Bone marrow (tissue), 2 donors: ENCODE measurements at places on chromosomes 1 and 21.
A peak's percentile ranks its signal among the peaks of the same experiment; 100 is the strongest.

DNA sequence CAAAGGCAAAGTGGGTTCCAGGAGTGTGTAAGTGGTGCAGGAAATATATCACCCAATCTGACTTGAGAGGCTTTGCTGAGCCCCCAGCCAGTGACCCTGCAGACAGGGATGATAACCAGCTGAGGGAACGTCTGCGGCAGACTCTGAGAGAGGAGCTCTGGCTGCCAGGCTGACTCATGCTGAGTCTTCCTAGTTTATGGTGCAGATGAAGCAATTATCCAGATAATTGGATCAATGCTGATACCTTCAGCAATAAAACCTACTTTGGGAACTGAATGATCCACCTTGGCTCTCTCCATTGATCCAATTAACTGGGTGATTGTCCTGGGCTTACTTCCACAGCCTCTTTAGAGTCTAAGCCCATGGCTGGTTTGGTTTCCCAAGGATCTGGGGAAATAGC is 7.3 kb downstream of the C8B start:
- DNase-seq = no peak

GRCh38 chr1:110307239-110307974 is 31.8 kb upstream of the RBM15 start:
- no peak for DNase-seq

DNA sequence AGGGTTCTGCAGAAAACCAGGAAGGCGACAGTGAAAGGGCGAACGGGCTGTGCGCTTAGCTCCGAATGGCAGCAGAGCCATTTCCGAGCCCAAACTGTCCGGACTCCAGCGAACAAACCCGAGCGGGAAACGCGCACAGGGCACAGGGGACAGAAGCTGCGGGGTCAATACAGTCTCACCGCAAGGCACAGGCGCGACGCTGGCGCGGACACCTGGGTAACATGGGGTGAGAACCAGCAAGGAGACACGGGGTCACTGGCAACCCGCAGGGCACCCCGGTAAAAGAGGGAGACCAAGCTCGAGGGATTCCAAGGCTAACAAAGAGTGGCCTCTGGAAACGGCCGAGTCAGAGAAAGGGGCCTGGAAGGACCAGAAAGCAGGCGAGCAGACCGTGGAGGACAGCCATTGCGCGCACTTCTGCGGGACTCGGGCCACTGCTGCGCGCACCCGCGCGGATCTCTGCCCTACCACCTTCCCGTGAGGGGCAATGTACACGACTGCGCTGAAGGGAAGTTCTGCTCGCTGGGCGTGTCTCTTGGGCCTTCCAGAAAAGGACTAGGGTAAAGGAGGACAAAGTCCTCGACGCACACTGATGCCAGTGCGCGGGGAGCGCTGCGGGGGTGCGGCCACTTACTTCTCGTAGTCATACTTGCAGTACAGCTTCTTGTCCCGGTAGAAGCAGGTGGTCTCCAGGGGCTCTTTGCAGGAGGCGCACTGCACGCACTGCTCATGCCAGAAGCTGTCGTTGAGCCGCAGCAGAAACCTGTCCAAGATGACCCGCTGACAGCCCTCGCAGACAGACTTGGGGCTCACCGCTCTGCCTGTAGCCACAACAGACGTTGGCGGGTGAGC is 3.8 kb downstream of the LMX1A start:
- DNase-seq = no peak

DNA sequence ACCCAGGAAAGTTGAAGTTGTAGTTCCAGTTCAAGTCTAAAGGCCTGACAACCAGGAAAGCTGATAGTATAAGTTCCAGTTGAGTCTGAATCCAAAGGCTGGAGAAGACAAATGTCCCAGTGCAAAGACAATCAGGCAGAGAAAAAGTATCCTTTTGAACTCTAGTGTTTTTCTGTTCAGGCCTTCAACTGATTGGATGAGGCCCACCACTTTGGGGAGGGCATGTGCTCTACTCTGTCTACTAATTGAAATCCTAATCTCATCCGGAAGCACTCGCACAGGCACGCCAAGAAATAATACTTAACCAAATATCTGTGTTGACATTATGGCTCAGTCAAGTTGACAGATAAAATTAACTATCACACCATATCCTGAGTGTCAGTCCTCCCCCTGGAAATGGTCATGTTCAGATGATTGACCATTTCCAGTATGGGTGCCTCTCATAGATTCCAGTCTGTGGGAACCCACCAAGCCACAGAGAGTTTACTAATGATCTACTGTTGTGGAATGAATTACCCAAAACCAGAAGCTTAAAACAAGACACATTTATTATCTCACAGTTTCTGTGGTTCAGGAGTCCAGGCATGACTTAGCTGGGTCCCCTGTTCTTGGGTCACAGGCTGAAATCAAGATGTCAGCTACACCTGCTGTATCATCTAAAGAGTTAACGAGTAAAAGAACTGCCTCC is 296.3 kb upstream of the ZP4 start:
- DNase-seq = no peak

DNA sequence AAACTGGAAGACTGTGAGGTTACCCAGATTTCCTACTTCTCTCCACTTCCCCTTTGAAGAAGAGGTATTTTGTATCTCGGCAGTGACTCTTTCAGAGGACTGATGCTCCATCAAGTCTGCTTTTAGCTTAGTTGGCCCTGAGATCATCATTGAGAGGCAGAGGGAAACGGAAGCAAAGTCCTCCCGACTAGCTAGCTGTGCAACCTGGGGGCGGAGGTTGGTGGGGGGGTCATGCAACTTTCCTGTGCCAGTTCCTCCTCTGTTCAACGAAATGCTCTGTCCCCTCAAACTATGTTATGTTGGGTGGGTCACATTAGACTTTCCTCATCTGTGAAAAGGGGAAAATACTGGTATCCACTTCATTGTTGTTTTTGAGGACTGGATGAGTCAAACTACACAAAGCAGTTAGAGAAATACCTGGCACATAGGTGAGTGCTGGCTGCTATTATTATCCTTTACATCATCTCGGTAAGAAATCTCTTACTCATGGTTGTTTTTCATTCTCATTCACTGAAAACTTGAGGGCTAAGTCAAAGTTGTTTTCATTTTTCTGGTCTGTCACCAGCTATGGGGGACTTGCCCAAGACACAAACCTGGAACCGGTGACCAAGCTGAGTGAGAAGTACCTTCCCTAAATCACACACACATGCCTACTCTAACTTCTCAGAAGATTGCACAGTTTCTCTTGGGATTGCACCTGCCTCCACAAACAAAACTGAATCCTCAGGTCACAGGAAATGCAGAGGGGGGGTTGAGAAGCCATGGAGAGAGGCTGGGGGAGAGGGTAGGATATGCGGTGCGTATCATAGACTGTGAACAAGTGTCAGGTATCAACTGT is 83.3 kb downstream of the ABCA4 start:
- DNase-seq = no peak

DNA sequence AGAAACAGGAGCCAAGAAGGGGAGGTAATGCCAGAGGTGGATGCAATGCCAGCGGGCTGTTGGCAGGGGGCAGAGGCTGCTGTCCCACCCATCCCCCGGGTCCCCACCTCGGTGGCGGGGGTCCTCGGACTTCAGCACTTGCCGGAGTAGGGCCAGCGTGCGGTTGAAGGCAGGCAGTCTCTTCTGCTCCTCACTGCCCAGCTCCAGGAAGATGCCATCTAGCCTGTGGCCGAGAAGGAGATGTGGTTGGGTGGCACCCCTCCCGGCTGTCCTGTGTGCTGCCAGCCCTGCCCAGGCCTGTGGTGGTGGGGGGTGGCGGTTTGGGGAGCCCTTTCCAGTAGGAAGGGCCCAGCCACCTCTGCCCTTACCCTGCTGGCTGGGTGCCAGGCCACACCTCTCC is 13.5 kb downstream of the TTC22 start:
- DNase-seq = no peak

- no peak for DNase-seq
These were observed 3.5 kb downstream of the TNFRSF1B start for GRCh38 chr1:12170263-12170671.

- no peak for DNase-seq
These were observed 452 bp downstream of the LEFTY2 start for GRCh38 chr1:225940385-225941151.

DNA sequence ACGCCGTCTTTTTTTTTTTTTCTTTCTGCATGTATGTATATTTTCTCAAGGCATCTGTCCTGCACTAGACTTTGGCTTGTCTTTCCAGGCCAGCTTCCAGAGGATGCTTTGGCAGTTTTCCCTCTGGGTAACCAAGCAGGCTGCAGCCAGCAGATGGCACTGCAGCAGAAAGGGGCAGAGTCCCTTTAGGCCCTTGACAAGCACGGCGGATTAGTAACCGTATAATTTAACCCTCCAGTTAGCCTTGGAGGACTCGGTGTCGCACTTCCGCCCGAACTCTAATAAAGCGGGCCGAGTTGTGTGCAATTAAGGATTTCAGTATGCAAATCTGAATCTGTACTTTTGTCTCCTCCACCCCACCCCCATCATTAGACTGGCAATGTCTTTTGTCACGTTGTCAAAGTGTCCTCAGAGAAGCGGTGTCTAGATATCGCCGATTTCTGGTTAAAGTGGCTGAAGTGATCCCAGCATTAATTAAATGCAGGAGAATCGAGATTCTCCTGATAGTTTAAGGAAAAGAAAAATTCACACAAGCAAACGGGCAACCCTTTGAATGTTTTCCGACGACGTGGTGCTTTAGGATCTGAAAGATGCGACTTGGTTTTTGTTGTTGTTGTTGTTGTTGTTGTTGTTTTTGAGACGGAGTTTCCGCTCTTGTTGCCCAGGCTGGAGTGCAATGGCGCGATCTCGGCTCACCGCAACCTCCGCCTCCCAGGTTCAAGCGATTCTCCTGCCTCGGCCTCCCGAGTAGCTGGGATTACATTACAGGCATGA is 1.1 kb upstream of the TMEM167B start:
- DNase-seq = no peak

- no peak for DNase-seq
These were observed 60.9 kb downstream of the IL23R start for GRCh38 chr1:67227196-67227595.

GRCh38 chr1:191582169-191582568 is 576.1 kb upstream of the RGS18 start:
- DNase-seq = no peak

GRCh38 chr1:165828103-165828668 is 772 bp downstream of the UCK2 start:
- peak; percentile 32 for DNase-seq

DNA sequence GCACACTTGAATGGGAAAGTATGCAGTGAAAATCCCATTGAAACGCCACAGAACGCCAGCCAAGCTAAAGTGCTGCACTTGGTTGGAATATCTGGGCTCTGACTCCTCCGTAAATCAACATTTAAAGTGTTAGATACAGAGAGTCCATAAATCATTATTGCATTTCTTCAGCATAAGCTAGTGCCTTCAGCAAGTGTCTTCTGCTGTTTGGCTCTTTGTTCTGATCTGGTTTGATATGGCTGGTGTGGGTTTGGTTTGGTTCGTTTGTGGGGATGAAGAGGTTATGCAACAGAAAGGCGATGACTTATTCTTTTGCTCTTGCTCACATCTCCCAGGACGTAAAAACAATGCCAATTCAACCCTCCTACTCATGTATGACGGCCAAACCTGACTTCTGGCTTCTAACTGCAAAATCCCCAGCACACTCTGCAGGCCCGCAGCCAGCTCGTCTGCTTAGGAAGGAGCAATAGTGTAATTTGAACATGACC is 121.8 kb upstream of the ERG start:
- no peak for DNase-seq

GRCh38 chr1:203351037-203351625 is at the start of gene FMOD:
Gene FMOD (minus strand): TSS chr1:203351122. CDS start chr1:203348270, 2,852 bp downstream.
- no peak for DNase-seq

GRCh38 chr1:94993931-94994645 is 67.2 kb upstream of the CNN3 start:
- no peak for DNase-seq

GRCh38 chr1:75787524-75787923 is 1.5 kb downstream of the RABGGTB start:
- no peak for DNase-seq

GRCh38 chr1:181113059-181113641 is 24.6 kb downstream of the IER5 start:
- DNase-seq = no peak

DNA sequence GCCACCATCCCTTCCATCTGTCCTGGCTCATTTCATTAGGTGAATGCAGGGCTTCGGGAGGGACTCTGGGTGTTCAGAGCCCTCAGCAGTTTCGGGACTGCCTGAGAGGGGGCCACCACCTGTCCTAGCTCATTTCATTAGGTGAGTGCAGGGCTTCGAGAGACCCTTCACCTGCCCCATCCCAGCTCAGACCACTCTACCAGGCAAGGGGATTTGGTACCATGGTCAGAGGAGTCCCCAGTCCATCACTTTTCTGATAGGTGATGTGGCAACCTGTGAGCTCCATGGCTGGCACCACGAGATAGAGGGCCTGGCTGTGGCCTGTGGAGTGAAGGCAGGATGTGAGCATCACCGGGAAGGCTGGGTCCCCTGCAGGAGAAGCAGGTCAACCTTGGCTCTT is 32.9 kb upstream of the KDM4A start:
- no peak for DNase-seq

GRCh38 chr1:238346340-238346739 is 455.6 kb upstream of the ZP4 start:
- no peak for DNase-seq

- DNase-seq = no peak
These were observed 3.4 kb downstream of the EPB41 start for GRCh38 chr1:28917757-28918118.

- no peak for DNase-seq
These were observed 139.8 kb downstream of the NCAM2 start for GRCh38 chr21:21137986-21138385.

DNA sequence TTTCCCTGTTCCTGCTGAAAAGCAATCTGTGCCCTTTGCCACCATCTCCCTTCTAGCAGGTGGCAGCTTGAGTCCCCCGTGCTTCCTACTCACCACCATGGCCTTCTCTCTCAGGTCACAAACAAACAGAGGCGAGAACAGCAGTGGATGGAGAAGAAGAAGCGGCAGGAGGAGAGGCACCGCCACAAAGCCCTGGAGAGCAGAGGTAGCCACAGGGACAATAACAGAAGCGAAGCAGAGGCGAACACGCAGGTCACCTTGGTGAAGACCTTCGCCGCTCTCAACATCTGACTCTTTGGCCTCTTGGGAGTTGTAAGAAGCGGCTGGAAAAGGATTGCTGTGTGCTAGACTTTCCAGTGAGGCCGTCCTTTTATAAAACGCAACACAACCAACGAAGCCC is 16.0 kb downstream of the PLA2G2E start:
- DNase-seq = no peak

- DNase-seq = no peak
These were observed 109.0 kb downstream of the NFIA start for GRCh38 chr1:61191433-61191720.

- no peak for DNase-seq
These were observed 57.7 kb upstream of the LRP8 start for GRCh38 chr1:53385276-53386225.

DNA sequence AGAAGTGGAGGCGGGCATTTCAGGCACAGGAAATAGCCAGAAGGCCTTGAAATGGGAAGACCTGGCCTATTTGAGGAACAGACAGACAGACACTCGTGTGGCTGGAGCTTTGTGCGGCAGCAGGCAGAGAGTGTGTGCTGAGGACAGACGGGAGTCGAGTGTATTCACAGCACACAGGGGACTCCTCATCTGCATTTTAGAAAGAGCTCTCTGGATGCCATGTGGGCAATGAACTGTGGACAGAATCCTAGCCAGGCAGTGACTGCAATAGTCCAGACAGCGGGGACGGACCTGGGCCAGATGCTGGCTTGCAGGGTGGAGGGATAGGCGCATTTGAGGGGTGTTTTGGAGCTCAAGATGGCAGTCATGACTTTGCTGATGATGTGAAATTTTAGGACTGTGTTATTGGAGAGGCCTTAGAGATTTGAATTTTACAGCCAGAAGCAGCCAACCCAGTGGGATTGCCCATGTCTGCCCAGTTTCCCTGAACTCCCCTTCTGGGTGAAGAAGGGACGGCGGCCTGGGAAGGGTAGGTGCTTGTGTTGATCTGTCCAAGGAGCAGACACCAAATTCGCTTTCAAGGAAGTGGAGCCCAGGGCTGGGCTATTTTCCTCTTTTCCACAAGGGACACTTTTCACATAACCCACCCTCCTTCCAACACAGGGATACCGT is 43.7 kb downstream of the CHAF1B start:
- DNase-seq = no peak
